ENCODE measurements at places on chromosomes 7 and 10. TPM values are rescaled to one million over a fixed set of nuclear protein-coding genes. Genes with fewer than 3 reads are reported as not detected.

SOSTDC1 gene
- 0.13 TPM for total RNA-seq

CNPY1 gene
- total RNA-seq, result not detected

CPA4 gene
- total RNA-seq, result 0.32 TPM

SKIDA1 gene
- 12.0 TPM for total RNA-seq

PAPOLB gene
- total RNA-seq, result 0.93 TPM

EBLN1 gene
- not detected for total RNA-seq

SUGCT gene
- 4.9 TPM for total RNA-seq

EPHB6 gene
- 28.0 TPM for total RNA-seq

SDK1 gene
- total RNA-seq, result 19.5 TPM

ADAM22 gene
- 10.9 TPM for total RNA-seq

DRGX gene
- not detected for total RNA-seq

HGF gene
- not detected for total RNA-seq

EPO gene
- total RNA-seq, result 0.29 TPM

HOXA2 gene
- total RNA-seq, result not detected

HPSE2 gene
- 0.12 TPM for total RNA-seq

ZCCHC24 gene
- 4.4 TPM for total RNA-seq

STRIP2 gene
- total RNA-seq, result 11.8 TPM

LIPK gene
- not detected for total RNA-seq

CPVL gene
- 35.6 TPM for total RNA-seq

ANKRD61 gene
- total RNA-seq, result not detected

CYP3A4 gene
- total RNA-seq, result not detected

TFPI2 gene
- total RNA-seq, result 3.1 TPM

CYP26A1 gene
- 1,084 TPM for total RNA-seq

CDNF gene
- total RNA-seq, result 0.61 TPM

CCM2 gene
- total RNA-seq, result 38.1 TPM

ANKRD2 gene
- total RNA-seq, result not detected
